ENCODE measurements at places on chromosomes 4 and X.

GRCh38 chr4:78610546-78611214 is 59.1 kb downstream of the ANXA3 start:
- no peak for DNase-seq

GRCh38 chrX:137031039-137031438 is 2.8 kb downstream of the GPR101 start:
- no peak for DNase-seq

GRCh38 chr4:129322920-129323319 is 227.0 kb downstream of the C4orf33 start:
- DNase-seq: no peak

GRCh38 chr4:75495476-75495875 is 18.7 kb downstream of the RCHY1 start:
- no peak for DNase-seq

DNA sequence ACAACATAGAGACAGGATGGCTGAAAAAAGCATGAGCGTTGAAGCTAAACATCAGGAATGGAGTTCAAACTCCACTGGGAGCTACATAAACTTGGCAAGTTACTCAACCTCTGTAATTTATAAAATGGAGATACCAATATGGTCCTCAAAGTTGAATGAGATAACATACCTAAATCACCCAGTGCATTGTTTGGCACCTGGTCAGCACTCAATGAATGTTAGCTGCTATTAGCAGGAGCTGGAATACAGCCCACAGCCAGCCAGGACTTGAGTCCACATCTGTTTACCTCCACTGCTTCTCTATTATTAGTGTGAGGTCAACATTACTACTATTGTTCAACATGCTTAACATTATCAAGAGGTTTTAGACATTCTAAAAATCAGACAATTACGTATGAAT is 97.9 kb downstream of the NR3C2 start:
- no peak for DNase-seq

DNA sequence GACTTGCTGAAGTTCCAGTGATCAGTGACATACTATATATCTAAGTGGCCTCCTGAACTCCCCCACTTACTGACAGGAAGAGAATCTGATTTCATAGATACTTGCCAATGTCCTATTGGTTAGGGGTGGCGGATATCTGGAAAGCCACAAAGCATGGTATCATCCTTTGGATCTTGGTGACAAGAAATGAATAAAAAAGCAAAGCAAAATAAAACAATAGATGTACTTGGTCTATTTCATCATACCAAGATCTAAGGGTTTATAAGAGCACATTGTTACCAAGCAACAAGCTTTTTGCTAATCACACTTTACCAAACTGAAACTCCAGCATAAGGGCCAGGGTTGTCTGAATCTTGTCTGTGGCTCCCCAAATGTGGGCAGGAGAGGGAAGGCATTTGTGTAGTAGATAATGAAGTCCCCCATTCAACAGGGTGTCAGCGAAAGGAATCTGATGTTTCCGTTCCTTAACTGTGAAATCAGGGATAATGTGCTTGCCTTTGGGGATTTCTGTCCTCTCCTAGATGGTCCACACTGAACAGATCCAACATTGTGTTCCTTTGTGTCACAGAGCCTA is 125.0 kb upstream of the SMIM10 start:
- DNase-seq: no peak

- no peak for DNase-seq
These were observed 58.0 kb downstream of the RHOH start for GRCh38 chr4:40254608-40255392.

DNA sequence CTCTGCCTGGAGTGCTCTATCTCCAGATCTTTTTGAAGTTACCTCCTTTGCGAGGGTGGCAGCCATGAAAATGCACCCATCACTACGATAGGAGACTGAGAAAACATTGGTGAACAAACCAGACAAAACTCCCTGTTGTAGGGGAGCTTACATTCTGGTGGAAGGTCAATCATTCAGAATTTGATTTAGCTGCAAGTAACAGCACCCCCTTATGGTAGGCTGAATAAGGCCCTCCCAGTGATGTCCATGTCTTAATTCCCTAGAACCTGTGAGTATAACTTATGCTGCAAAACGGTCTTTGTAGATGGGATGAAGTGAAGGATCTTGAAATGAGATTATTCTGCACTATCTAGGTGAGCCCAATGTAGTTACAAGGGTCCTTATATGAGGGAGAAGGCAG is 5.6 kb upstream of the TEC start:
- peak; percentile 36 for DNase-seq

DNA sequence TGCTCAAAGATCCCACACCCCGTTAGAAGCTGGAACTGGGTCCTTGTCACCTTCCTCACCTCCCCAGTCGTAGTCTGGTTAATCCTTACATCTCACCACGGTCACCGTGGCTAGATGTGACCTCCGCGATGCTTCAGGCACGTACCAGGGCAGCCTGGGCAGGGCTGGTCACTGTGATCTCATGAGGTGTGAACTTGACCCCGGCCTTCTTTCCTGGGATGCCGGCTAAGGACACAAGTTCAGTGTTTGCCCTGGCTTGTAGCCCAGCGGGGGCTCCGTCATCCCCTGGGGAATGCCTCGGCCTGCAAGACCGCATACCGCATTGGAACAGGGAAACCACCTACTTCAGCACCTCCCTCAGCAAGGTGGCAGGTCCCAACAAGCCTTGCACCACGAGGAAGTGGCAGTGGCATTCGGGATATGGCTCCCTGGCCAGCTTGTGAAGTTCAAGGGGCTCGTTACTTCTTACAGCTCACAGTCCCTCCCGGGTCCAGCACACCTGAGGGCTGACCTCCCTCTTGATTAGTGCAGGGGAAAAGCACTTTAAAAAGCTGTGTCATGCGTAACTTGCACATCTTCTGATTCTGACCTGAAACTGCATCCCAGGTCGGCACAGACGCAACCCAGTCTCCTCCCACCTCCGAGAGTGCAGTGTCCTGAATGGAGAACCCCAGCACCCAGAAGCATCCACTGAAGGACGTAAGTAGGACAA is 25.9 kb downstream of the NOP14 start:
- DNase-seq: peak; percentile 61

DNA sequence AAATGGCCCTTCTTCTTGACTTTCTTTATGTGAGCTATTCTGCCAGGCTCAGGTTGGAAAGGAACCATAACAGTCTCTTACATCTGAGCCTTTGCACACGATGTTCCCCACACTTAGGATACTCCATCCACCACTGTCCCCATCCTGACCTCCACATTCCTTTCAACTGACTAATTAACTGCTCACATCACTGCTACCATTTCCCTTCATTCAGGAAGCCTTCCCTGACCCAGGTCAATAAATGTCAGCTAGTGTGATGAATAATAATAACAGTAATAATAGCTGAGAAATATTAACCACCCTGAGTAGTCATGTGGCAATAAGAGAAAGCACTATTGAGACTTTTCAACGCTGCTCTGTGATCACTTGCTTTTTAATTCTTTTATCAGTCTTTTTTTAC is 291.7 kb downstream of the KCNIP4 start:
- no peak for DNase-seq

DNA sequence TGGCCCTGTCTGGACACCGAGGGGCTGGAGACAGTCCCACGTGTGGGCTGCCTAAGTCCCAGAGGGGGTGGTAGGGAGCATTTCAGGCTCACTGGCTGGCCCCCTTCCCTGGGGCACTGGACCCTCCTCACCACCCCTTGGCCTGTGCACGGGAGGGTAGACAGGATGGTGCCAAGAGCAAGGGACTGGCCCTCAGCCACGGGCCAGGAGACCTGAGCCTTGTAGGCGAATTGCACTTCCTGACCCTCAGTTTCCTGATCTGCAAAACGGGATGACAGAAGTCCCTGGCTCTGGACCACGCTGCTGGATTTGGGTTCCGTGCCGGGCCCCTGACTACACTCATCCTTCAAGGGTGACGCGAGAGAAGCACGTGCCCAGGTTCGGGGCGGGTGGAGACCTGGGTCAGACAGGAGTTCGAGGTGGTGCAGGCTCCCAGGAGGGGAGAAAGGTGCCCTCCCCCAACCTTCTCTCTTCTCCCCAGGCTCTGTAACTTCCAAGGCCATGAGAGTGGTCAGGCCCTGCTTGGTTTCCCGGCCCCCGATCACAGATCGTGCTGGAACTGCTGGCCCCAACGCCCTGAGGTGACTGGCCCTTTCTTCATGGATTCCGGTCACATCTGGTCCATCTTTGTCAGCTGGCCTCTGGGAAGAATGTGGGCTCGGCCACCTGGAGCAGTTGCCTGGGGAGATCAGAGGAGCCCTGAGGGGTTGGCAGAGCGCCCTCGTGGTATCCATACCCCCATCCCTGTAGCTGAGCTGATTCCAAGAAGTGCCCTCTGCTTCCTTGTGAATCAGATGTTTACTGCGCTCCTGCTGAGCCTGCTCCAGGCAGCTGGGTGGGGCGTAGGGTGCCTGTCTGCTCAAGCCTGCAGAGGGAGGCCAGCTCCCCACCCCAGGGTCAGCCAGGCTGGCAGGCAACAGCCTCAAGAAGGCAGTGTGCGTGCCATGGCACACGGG is 3.3 kb downstream of the SH3BP2 start:
- DNase-seq: no peak

DNA sequence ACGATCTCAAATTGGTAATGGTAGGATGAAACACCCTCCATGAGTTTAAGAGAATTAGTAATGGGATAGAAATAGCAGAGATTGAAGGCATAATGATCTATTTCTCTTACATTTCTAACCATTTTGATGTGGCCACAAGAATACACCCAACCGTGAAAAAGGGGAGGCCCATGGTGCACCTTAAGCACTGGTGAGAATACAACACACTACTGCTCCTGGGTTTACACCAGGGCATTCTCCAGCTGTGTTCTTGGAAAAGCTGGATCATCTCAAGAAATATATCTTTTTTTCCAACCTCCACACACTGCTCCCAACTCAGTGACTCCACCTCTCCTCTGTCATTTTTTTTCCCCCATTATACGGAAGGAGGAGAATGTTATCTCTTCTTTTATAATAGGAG is 1.5 kb downstream of the QRFPR start:
- no peak for DNase-seq

DNA sequence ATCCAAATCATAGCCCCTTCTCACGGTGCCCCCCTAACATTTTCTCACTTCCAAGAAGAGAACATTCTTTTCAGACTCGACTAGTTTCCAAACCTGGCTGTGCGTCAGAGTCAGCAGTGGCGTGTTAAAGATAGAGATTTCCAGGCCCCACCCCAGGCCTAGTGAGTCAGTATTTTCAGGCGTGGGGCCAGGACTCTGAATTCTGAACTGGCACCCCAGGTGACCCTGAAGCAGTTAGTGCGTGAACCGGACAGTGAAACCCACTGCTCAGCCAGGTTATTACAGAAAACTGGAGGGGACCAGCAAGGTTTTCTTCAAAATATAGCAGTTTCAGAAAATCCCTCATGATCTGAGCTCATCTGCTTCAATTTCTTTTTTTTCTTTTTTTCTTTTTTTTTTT is 35.0 kb upstream of the BCOR start:
- no peak for DNase-seq

- no peak for DNase-seq
These were observed 27.5 kb downstream of the OR13H1 start for GRCh38 chrX:131571348-131571747.

DNA sequence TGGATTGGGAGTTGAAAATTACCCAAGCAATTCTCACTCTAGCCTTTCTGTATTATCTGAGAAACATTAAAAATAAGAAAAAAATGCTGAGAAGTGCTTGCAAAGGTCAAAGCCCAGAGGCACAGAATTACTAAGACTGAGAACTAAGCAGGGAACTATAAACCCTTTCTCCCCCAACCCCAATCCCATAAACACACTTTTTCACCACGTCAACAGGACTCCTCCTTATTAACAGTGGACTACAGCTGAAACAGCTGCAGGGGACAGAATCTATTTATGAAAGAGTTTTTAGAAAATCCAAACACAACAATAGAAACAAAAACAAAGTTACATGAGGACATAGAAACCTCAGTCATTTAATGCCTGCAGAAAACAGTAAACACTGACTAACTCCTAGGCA is 984.1 kb downstream of the TRAM1L1 start:
- no peak for DNase-seq

GRCh38 chrX:16671005-16671404 is 21.0 kb downstream of the S100G start:
- DNase-seq: no peak

DNA sequence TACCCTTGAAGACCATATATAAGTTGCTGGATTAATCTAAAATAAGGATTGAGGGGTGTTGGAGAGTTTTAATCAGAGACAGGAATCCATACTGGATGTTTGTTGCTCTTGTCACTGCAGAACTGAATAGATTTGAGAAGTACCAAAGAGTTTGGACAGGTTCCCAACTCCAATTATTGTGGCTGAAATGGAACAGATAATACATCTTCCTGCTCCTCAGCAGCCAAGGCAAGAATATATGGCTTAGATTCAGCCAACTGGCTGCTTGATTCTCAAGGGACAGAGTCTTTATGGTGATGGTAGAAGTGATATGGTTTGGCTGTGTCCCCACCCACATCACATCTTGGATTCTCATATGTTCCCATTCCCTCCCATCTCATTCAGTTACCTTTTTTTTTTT is 97.0 kb upstream of the PDHA2 start:
- DNase-seq: no peak

- DNase-seq: peak; percentile 21
These were observed 88.3 kb upstream of the DDIT4L start for GRCh38 chr4:100278567-100278966.

GRCh38 chrX:103792916-103793544 is 16.4 kb downstream of the PLP1 start:
- no peak for DNase-seq

GRCh38 chr4:26059391-26060154 is 145.6 kb downstream of the SMIM20 start:
- DNase-seq: no peak

- DNase-seq: peak; percentile 32
These were observed 3.4 kb downstream of the RHOH start for GRCh38 chr4:40199999-40200874.

- DNase-seq: no peak
These were observed 223.6 kb downstream of the RAPGEF2 start for GRCh38 chr4:159326480-159326879.

- no peak for DNase-seq
These were observed 473.7 kb downstream of the GBA3 start for GRCh38 chr4:23166407-23166806.

DNA sequence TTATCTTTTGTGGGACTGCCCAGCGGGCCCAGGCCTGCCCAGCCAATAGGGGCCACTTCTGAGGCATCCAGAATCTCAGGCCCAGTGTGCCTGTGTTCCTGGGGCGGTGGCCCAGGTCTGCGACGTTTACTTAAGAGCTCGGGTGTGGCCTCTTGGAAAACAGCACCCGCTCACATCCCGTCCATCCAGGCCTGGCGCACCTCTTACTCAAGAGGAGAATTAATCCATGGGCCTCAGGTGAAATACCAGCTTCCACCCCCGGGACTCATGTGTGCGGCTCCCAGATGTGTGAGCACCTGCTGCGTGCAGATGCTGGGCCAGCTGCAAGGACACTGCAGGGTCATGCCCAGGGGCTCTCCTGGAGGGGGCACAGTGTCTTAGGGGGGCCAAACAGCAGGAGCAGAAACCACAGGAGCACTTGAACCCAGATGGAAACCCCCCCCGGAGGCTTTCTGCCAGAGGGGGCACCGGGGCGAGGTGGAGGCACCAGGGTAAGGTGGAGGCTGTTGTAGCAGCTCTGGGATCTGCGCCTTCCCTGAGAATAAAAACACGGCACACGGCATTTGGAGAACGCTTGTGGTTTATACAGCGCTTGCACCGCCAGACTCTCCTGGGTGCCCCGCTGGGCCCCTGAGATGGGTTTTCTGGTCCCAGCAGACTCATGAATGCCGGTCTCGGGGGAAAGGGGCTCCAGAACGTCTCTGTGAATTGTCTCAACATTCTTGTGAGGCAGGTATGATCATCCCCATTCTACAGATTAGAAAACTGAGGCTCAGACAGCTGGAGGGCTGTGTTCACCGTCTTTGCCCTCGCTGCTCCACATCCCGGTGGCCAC is 2.8 kb downstream of the PSAPL1 start:
- no peak for DNase-seq

GRCh38 chr4:5632571-5632970 is 75.8 kb downstream of the EVC2 start:
- DNase-seq: no peak

Measured in T-helper 2 cell (primary cell).